ENCODE measurements at places on chromosomes 5 and 9.

GRCh38 chr5:1497242-1497777 lies 26.4 kb downstream of the LPCAT1 start:
- DNase-seq, result no peak

GRCh38 chr9:127742435-127743088 lies 7.5 kb upstream of the TOR2A start:
- no peak for DNase-seq

GRCh38 chr5:77146896-77147295 lies 59.8 kb upstream of the ZBED3 start:
- no peak for DNase-seq

DNA sequence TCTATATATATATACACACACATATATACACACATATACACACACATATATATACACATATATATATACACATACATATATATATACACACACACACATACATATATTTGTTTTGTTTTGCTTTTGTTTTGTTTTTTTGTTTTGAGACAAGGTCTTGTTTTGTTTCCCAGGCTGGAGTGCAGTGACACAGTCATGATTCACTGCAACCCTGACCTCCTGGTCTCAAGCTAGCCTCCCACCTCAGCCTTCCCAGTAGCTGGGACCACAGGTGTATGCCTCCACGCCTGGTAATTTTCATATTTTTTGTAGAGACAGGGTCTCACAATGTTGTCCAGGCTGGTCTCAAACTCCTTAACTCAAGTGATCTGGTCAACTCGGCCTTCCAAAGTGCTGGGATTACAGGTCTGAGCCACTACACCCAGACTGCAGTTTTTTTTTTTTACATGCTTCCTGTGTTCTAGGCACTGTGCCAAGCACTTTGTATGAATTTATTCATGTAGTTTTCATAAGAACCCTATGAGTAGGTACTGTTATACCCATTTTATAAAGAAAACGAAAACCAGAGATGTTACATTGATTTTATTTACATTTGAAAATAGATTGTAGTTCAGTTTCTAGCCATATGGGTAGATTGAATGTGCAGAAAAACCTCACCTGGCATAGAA lies 120.7 kb downstream of the PBX3 start:
- no peak for DNase-seq

DNA sequence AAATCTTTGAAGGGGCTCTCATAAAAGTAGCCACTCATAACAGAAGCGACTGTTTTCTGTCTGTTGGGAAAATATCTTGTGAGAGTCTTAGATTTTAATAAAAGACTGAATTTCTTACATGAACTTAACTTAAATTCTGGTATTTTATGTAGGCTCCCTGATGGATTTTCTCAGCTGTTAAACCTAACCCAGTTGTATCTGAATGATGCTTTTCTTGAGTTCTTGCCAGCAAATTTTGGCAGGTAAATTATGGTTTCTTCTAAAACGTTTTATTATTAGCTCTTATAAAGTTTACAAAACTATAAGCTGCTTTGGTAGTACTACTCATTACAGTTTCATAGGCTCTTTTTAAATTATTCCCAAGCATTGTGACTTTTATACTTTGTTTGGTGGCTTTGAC lies 87.0 kb downstream of the ERBIN start:
- no peak for DNase-seq

DNA sequence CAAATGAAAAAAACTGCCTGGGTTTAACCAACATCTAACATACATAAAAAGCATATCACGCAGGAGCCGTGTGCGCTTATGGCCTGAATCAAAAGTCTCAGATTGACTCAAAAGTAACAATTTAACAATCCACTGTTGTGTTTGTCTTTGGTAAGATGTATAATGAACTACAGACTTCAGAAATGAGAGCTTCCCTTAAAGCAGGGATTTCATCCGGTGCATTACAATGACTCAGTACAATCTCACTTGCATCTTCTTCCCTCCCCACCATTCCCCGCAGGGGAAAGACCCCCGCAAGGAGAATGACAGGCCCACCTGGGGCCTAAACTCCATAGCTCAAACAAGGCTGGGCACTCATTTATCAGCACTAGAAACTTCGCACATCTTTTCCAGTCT lies 1.4 kb downstream of the ZFR start:
- DNase-seq, result peak; percentile 49

DNA sequence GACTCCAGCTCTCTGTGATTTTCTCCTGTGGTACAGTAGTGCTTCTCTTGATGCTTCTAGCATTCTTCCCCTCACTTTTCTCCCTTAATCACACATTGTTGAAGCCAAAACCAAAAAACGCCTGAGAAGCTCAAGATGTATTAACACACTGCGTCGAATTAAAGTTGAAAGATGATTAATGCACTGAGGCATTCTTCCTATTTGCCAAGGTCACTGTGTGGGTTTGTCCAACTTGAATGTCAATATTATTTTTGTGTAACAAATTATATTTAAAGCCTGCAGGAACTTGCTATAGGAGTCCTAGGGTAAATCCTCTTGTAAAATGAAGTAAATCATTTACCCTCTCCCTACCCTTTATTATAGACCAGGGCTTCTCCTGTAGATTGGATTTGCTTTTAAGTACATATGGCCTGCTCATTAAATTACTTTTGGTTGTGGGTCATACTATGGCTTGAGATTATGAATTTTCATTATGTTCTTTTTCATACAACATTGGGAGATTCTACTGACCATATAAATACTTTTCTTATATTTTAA lies 68.1 kb downstream of the GDA start:
- no peak for DNase-seq

DNA sequence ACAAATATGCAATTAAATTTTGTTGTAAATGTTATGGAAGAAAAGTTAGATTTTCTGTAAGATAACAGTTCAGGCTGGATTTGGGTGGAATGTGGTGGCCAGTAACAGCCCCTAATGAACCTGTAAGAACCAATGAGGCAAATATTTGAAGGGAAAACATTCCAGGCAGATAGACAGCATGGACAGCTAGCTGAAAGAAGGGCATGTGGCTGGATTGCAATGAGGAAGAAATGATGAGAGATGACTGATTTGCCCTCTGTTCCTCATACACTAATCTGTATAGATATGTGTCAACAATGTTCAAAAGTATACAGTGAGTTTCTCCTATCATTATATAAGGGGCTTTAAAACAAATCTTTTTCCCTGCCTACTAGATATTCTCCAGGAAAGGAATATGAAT lies 58.8 kb downstream of the MAN2A1 start:
- DNase-seq, result no peak

DNA sequence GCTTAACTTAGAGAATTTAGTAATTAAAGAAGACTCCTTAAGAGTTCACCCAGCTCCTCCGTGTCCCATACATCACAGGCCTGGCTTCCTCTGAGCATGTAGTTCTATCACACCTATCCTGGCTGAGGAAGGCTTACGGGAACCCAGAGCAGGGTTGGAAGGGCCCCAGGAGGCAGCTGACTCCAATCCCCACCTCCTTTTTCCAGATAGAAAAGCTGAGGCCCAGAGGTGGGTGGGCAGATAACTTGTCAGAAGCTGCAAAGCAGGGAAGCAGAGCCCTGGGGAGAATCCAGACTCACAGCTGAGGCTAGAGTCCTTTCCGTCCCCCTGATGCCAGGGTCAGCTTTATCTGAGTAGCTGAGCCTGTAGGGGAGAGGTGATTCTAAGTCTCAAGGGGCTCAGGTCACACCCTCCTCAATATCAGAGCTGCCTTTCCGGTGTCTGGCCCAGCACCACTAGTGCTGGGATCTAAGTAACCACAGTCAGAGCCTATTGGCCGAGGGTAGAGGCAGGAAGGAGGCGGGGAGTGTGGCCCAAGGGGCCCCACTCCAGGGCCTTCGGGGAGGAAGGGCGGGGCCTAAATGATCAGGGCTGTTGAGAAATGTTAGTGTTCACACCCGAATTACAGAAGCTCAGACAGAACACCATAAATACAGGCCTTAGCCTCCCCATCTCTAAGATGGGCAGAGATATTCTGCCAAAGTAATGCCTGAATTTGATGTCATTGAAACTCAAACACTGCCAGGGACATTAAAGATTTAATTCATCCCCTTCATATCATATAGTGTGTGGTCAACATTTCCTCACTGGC lies 9.9 kb downstream of the CCDC69 start:
- no peak for DNase-seq

- no peak for DNase-seq
These were observed 59.4 kb downstream of the DAP start for GRCh38 chr5:10701567-10702039.

GRCh38 chr5:66881480-66882161 lies 285.4 kb downstream of the MAST4 start:
- DNase-seq, result no peak

DNA sequence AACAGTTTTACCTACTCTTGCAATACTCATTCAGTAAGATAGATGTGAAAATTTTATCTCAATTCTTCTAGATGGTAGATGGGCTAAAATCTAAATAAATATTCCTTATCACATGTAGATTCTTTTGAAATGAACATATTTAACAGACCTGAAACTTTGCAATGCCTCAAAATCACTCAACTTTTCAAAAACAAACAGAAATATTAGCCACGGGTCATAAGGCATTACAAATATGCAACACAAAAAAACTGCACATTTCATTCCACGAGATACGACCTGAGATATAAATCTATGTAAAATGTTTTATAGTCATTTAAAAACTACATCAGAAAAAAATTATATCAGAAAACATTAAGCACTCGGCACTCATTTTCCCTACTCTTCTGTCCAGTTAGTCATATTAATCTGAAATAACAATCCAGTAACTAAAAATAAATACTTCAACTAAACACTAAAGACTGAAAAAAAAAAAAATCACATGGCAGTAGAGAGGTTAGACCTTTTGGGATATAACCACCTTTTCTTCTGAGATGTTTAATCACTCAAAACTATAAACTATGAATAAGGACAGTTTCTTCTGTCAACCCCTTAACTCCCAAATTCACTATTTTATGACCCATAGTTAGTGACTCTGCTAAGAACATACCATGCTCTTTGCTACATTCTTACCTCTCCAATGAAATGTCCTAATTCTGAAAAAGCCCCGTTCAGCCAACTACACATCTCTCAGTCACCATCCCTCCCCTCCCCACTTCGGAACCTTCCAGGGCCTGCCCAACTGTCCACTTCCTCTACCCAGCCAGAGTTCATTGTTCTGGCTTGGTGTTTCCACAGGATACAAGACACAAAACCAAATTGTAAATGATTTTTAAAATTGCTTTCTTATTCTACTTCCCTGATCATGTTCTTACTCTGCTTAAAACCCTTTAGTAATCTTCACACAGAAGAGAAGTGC lies 6.4 kb downstream of the HOMER1 start:
- DNase-seq, result no peak

DNA sequence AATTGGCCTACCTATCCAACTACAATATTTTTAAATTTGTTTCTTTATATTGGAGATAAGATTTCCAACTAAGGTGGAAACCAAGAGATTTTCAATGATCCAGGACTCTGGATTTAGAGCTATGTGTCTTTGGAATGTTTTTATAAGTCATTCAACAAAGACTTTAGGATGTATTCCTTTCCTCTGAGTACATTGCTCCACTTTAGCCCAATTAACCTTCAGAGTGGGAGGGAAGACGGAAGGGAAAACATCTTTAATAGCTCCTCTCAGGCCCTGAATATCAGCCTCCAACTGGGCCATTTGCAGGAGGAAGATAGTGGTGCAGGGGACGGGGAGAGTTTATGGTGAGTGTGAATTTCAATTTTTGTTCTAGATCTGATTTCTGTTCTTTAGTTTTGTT lies 239.2 kb downstream of the PIK3R1 start:
- no peak for DNase-seq

GRCh38 chr5:139194486-139194885 lies 3.7 kb downstream of the SIL1 start:
- no peak for DNase-seq

GRCh38 chr9:28747351-28747985 lies 1174.2 kb upstream of the C9orf72 start:
- no peak for DNase-seq

DNA sequence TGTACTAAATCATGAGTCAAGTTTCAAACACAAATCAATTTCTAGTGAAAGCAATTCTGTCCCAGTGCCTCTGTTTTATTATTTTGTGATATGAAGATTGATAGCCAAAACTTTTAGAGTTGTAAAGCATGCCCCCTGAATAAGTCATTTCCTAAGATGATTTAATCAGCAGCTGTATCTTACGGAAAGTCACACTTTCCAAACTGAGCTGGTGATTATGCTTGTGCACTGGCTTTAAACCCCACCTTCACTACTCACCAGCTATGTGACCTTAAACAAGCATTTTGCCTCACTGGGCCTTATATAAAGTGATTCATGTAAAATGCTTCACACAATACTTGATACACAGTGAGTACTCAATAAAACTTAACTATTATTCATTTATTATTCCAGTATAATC lies 78.1 kb downstream of the EDIL3 start:
- no peak for DNase-seq

GRCh38 chr9:4491626-4491975 lies 1.3 kb downstream of the SLC1A1 start:
- no peak for DNase-seq

GRCh38 chr5:39420482-39421145 lies 4.2 kb downstream of the DAB2 start:
- DNase-seq, result no peak

DNA sequence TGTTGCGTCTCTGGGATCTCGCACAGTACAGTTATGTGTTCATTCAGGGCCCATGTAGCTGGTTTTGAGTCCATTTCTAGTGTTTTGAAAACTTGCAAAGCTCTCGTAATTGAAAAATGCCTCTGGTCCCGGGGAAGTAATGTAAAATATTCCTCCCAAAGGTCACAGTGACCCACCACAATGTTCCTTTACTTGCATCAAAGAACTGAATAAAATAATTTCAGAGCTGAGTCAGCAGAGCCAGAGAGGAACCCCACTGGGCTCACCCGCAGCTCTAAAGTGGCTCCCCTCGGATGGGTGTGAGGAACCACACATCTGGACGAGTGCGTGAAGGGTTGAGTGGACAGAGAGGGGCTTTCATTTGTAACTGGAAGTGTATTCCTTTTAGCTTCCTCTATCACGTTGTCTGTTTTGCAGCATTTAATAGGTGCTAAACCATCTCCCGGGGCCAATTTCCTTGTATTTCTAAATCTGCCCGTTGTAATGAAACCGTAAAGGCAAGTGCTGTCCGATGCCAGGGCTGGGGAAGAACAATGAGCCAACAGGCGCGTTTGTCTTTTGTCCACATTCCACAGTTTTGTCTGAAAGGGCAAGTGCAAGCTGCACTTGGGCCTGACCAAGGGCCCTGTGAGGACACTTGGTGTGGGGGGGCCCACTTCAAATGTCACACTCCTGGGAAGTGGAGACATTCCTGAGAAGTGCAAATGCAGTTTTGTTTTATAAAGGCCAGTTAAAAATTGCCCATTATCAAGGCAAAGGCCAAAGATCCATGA lies 29.9 kb downstream of the COL5A1 start:
- DNase-seq, result no peak

DNA sequence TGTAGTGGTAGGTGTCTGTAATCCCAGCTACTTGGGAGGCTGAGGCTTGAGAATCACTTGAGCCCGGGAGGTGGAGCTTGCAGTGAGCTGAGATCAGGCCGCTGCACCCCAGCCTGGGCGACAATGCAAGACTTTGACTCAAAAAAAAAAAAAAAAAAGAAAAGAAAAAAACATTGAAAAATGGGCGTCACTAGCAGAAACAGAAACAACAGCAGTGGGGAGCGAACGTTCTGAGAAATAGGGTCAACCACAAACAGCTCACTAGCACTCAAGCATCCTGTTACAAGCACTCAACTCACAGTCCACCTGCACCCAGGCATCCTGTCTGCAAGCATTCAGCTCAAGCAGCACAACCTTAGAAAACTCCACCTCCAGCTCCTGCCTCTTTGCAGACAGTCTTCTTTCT lies 17.2 kb downstream of the TRIM14 start:
- DNase-seq, result no peak

Data from 8988T (cell line).